ENCODE measurements at places on chromosomes 1 and 21.
A peak's percentile ranks its signal among the peaks of the same experiment; 100 is the strongest.

DNA sequence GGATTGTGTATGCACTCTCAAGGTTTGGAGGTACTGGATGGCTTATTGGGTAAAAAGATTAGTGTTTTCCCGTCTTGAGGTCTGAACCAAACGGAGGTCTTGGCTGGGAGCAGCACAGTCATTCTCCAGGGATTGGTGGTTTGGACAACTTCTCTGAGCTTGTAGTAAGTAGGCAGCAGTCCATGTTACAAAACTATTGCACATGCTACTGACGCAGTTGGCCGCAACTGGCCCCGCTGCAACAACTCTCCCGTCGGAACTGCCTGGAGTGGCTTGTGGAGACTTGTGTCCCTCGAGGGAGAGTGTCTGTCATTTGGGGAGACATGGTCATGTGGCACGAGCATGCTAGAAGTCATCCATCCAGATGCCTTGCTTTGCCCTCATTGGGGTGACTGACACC lies 276.0 kb downstream of the TM2D1 start:
- DNase-seq = peak; percentile 84

DNA sequence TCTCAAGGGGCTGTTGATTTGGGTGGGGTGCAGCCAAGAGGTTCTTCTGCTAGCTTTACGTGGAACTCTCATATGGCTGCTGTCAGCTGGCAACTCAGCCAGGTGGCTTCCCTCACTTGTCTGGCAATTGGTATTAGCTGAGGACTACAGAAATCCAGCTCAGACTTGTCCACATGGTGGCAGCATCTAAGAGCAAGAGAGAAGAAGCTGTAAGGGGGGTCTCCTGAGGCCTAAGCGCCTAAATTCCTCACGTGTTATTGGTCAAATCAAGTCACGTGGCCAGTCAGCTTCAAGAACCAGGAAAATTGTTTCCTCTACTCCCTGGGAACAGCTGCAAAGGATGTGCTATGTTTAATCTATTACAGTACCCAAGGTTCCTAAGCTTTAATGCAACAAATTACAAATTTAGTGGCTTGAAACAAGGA lies 4.2 kb upstream of the DYRK3 start:
- DNase-seq = peak; percentile 67

DNA sequence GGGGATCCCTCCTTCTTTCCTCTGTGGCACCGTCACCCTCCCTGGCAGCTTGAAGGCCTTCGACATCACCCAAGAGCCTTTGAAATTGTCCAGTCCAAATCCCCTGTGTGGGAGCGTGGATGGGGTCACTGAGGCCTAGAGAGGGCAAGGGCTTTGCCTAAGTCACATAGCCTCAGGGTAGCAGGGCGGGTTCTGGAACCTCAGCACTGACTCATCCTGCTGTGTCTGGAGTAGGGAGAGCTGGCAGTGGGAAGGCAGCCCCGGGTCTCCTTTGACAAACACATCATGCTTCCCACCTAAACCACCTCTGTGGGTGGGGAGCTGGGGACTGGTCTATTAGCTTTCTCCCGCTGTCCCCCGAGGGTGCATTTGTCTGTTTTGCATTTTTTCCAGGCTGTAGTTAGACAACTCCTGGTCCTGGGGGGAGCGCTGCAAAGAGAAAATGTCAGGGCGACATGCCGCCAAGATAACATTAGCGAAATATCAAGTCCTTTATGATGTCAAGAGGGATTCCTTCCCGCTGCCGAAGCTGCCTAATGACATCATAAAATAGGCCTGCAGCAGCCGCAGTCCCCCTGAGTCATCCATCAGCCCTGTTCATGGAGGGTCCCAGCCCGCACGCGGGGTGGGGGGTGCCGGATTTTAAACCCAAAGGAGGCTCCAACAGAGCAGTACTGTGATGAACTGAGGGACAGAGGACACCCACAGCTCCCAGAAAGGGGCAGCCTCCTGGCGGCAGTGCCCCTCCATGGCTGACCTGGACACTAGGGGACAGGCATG lies 77.0 kb upstream of the POU3F1 start:
- DNase-seq = no peak

GRCh38 chr1:203818399-203818798 lies 23.0 kb downstream of the ZBED6 start:
- no peak for DNase-seq

DNA sequence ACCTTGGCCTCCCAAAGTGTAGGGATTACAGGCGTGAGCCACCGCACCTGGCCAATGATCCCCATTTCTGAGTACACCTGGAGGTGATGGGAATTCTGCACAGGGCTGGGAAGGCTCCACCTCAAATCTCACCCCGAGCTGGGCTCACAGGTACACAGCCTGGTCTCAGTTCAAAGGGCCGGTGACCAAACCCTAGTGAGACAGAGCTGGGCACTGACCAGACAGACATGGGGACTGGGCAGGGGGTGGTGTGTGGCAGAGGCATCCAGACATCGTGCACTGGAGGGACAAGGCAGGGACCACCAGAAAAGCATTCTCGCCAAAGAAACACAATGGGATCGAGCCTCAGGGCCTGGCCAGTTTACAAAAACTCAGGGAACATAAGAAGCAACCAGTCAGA lies 17.2 kb downstream of the LSS start:
- no peak for DNase-seq

GRCh38 chr1:228980232-228980937 lies 245.1 kb downstream of the RHOU start:
- no peak for DNase-seq

GRCh38 chr1:224183591-224184312 lies 712 bp downstream of the DEGS1 start:
- no peak for DNase-seq

DNA sequence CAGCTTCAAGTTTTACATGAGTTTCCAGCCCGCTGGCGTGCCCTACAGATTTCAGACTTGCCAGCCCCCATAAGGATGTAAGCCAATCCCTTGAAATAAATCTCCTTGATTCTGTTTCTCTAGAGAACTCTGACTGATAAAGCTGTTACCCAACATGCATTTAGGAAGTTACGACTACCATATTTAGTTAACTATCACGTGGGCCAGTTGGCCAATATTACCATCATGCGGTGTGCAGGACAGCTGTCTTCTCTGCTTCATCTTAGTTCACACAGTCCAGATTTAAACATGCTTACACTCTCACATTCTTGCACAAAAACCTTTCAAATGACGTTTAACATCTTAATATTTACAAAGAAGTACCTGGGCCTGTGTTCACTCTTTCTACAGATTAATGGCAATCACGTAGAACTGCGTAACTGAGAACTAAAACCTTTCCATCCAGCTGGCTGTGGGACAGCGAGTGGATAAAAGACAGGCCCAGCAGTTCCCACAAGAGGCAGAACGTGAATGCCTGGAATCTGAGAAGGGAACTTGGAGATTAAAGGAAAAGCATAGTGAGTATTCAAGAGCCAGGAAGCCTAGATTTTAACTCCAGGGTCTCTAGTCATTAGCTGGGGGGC lies 20.8 kb downstream of the FAM177B start:
- DNase-seq = no peak

- no peak for DNase-seq
Observed at GRCh38 chr1:115164484-115164883, 75.2 kb upstream of the TSPAN2 start.

DNA sequence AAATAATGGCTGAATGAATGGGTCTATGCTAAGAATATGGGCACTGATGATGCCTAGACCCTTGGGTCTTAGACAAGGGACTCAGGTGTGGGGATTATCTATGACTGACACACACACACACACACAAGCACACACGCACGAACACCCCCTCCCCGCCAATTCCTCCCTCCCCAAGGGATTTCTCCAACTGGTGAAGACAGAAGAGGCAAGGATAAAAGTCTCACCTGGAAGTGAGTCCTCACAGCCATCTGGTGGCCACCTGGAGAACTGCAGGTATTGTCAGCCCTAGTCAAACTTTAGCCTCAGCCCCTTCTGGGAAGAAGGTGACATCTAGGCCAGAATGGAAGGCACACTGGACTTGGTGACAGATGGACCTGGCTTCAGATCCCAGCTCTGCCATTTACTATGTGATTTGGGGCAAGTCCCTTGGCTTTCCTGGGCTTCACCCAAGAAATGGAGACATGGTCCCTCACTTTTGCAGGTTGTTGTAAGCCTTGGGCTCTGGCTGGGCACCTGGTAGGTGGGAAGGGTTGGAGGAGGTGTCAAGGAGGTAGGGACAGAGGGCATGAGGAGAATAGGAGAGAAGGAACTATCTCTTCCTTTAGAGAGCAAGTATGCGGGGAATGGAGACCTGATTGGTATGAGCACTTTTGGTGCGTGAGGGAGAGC lies 4.0 kb upstream of the GPR3 start:
- no peak for DNase-seq

DNA sequence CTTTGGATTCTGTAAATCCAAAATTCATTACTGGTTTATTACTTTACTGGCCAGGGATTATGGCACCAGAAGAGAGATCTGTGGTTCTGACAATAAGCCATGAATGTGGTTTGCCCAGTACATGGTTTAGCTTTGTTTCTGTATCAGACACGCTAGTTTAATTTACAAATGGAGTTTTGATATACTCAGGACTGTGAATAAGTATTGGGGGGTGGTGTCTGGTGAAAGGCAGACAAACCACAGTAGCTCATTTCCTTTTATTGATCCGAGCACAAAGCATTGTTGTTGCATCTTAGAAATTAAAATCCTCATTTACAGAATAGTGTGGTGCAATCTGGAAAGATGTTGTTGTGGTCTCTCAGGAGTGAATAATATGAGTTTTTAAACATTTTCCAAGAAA lies 96.0 kb downstream of the ST6GALNAC3 start:
- no peak for DNase-seq

- DNase-seq = no peak
Observed at GRCh38 chr21:45639206-45640000, 4.1 kb upstream of the PCBP3 start.

DNA sequence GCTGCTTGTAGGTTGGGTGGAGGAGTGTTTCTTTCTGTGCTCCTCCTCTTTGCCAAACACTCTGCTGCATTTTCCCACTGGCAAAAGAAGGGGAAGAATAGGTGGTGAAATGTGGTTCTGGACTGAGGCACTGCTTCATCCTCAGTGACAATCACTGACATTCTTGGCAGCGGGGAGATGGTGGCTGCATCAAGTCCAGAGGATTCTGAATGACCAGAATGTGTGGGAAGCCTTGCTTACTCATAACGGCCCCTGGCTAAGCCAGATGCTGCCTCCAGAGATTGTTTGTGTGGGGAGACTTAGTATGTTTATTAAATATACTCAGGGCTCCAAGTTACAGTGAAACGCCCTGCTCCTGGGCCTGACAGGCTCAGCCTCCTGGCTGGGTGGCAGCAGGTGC lies 160.3 kb downstream of the CACNA1E start:
- no peak for DNase-seq

DNA sequence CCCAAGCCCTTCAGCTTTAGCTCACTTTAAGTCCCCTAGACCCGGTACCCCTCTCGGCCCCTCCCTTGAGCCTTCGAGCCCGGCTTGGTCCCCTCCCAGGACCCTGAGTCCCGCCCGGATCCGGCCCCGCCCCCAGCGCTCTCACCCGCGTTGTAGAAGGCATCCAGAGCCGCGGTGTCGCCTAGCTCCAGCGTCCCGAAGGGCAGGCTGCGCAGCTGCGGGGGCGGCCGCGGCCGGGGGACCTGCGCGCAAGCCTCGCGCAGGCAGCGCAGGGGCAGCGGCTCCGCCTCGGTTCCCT lies 699 bp downstream of the MAP3K6 start:
- DNase-seq = no peak

GRCh38 chr1:54105080-54105479 lies 47.7 kb downstream of the CDCP2 start:
- DNase-seq = no peak

- DNase-seq = no peak
Observed at GRCh38 chr1:185520188-185520920, 203.3 kb upstream of the IVNS1ABP start.

- DNase-seq = peak; percentile 76
Observed at GRCh38 chr1:182962554-182963115, 9.7 kb upstream of the SHCBP1L start.

- DNase-seq = no peak
Observed at GRCh38 chr1:193609592-193609991, 423.2 kb upstream of the B3GALT2 start.

GRCh38 chr1:113246929-113247328 lies 143.4 kb upstream of the MAGI3 start:
- no peak for DNase-seq

GRCh38 chr1:50415235-50416149 lies 7.8 kb downstream of the DMRTA2 start:
- no peak for DNase-seq

DNA sequence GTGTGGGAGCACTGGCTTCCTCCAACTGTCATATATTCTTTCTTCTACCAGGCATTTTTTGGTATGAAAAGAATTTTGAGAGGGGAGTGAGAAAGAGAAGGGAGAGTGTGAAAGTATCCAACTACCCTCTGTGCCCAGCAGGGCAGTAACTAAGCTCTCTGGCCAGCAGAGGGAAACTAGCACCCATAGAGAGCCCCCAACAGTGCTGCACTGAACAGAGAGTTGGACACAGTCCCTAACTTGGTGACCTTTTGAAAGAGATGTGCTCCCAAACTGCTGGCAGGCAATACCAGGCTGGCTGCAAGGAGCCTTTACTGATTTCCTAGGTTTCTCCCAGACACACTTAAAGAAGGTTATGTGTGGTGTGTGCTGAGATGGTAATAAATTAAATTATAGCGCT lies 118.8 kb upstream of the PBX1 start:
- no peak for DNase-seq

DNA sequence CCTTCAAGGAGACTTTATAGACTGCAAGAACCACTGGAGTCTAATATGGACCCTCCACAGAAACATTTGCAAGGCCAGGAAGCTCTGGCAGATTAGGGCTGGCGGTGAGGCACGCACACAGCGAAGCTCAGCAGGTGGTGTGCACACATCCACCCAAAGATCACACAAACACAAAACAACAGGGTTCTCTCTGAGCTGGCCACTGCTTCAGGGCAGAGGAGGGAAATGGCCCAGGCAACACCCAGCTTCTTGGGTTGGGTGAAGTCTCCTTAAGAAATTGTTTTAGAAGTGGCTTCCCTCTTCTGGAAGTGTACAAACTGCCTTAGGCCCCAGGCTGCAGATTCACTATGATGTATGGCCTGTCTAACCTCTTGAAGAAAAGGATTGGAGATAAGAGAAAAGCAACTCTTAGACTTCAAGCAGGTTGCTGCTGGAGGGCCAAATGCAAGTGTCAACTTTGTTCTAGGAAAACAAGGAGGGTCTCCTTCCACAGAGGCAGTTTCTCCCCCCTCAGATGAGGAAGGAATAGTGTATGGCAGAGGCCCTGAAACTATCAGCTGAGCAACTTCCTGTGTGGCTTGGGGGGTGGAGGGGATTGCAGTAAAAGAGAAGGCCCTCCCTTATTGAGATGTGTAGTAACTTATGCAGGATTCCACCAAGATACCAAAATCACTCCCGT lies 2.0 kb downstream of the RCSD1 start:
- DNase-seq = no peak

Measured in AG09309 (cell line).